ENCODE measurements at places on chromosomes 11 and 22.

GRCh38 chr11:14081581-14082231, 119.2 kb downstream of the SPON1 start:
- no peak for DNase-seq

- no peak for DNase-seq
Observed at GRCh38 chr11:125892071-125892470, 4.6 kb downstream of the HYLS1 start.

- no peak for DNase-seq
Observed at GRCh38 chr11:101706541-101706940, 122.7 kb upstream of the TRPC6 start.

DNA sequence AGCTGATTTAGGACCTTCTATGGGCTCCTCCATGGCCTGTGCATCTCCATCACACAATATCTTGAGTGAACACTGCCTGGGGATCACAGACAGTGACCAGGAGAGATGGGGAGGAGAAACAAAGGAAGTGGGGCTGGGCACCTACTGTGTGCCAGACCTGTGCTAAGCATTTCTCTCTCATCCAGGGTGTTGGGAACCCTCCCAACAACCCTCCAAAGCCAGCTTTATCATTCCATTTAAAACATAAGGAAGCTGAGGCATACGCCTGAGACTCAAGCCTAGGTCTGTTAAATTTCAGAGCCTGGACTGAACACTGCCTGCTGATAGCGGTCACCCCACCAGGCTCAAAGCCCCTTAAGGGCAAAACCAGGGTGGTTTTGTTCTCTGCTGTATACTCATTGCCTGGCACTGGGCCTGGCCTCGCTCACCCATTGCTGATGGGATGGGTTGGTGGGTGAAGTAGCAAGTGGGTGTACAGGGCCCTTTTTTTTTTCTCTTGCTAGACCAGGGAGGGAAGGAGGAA, 130.1 kb downstream of the MN1 start:
- DNase-seq: no peak

DNA sequence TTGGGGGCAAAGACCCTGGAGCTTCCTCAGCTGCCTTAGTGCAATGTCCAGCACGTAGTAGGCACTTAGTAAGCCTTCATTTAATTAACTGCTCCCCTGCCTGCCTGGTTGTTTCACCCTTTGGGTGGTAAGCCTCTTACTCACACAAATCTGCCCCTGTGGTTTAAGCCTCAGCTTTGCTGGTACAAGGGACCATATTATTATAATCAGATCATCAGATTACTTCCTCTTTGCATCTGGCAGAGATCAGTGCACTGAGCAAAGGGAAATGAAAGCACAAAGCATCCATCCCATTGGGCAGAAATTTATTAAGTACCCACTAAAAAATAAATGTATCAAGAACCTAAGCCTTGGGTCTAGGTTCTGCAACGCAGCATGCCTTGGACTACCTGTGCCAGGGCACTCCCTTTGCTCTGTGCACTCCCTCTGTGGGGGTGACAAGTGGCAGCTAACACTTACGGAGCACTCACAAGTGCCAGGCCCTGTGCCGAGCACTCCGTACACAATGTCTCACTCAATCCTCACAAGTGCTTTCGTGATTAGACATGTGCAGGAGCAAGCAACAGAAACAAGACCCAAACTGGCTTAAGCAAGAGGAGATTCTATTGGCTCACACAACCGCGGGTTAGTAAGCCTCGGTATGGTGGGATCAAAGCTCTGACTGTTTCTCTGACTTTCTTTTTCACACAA, 34.9 kb upstream of the DAGLA start:
- DNase-seq: no peak

- no peak for DNase-seq
Observed at GRCh38 chr11:80163011-80163410, 722.2 kb upstream of the TENM4 start.

GRCh38 chr11:1449490-1450243, 36.9 kb downstream of the MOB2 start:
- DNase-seq: no peak

GRCh38 chr11:68425866-68426380, 34.6 kb upstream of the PPP6R3 start:
- no peak for DNase-seq

GRCh38 chr22:38316364-38317121, 690 bp downstream of the CSNK1E start:
- DNase-seq: peak; percentile 34

DNA sequence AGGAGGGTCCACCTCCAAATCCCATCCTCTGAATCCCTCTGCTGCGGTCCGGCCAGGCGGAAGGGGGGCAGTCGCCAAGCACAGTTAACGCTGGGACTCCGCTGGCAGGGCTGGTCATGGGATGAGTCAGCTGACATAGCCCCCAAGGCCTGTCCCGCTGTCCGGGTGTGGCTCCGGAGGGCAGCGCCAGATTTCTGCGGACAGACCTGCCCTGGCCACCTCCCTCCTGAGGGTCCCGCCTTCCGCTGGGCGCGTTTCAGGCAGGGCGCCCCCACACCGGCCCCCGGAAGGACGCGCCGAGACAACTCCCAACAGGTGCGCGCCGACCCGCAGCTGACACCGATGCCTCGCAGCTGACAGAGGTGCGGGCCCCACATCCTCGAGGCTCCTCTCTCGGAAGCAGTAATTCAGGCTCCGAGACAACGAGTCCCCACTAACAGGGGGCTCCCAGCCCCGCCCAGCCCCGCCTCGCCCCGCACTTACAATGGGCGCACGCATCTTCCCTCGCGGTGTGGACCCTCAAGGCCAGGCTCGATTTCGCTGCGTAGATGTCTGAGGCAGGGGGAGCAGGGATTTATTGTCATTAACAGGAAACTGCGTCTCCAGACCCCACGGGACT, 607 bp downstream of the PLAAT3 start:
- DNase-seq: no peak

DNA sequence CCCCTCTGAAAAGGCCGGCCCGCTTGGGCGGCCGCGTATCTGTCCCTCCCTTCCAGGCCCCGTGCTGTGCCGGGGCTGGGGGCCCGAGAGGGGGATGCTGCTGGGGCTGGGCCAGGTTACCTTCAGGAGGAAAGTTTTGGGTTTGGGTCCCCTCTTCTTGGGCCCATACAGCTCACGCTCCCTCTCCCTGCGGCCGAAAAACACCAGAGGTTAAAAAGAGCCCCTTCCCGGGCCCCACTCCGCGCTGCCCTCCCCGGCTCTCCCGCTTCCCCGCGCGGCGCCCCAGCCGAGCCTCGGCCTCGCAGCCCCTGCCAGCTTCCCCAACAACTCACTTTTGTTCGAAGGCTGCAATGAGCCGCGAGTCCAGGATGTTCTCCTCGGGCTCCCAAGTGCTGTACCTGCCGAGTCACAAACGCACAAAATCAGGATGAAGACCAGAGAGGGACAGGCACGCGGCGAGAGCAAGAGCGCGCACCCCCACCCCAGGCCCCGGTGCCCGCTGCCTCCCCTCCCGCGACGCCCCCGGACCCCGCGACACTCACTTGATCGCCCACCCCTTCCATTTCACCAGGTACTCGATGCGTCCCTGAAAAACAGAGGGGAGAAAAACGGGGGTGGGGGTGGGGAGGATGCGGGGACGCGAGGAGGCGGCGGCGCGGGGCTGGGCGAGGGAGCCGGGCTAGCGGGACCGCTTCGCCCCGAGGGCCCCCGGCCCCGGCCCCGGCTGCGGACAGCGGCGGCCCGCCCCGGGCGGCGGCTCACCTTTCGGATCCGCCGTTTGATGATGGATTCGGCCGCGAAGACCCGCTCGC, 450 bp downstream of the CBX6 start:
- DNase-seq: no peak

DNA sequence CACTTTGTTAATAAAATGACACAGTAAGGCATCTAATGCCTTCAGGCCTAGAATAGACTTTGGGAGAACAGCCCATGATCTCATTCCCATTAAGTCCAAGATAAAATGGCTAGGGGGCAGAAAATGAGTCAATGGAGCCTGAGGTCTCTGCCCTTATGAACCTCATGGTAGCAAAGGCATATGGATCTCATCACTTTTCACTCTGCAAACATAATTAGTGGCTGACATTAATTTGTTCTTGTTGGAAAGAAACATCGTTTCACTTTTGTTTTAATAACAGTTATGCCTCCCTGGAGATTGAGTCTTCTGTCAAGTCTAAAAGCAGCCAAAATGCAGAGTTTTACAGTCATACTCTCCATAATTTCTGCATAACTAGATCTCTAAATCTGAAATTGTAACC, 111.8 kb upstream of the API5 start:
- no peak for DNase-seq

- no peak for DNase-seq
Observed at GRCh38 chr11:134579724-134580609, 167.9 kb upstream of the B3GAT1 start.

DNA sequence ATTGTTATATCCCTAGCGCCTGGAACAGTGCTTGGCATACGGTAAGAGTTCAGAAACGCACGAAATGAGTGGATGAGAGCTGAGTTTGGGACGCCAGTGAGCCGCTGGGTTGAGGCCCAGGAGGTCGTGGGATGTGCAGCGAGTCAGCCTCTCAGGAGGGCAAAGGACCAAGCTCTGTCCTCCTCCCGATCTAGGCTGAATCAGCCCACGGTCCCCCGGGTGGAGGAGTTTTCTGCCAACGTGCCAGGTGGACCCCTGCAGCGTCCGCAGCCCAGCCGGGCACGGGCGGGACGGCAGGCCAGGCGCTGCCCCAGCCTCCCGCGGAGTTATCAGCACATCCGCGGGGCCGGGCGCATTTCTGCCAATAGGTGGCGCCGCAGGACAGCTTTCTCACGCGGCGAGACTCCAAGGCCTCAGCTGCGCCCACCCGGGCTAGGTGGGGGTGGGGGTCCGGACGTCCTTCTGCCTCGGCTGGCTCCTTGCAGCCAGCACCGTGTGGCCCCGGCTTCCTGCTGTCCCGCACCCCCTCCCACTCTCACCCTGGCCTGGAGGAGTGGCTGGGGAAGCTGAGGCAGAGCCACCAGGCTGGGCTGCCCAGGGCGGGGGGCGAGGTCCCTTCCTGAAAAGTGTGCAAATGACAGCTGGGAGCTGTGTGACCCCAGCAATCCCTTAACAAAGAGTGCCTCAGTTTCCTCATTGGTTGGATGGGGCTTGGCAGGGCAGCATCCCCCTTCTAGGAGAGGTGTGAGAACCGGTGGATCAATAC, 2.2 kb upstream of the RPS19BP1 start:
- DNase-seq: peak; percentile 58

GRCh38 chr11:61059260-61059752, 43.0 kb upstream of the CD5 start:
- DNase-seq: no peak

- no peak for DNase-seq
Observed at GRCh38 chr11:132139181-132139580, 768.8 kb downstream of the NTM start.

GRCh38 chr11:118763041-118763440, 27.9 kb downstream of the DDX6 start:
- no peak for DNase-seq

DNA sequence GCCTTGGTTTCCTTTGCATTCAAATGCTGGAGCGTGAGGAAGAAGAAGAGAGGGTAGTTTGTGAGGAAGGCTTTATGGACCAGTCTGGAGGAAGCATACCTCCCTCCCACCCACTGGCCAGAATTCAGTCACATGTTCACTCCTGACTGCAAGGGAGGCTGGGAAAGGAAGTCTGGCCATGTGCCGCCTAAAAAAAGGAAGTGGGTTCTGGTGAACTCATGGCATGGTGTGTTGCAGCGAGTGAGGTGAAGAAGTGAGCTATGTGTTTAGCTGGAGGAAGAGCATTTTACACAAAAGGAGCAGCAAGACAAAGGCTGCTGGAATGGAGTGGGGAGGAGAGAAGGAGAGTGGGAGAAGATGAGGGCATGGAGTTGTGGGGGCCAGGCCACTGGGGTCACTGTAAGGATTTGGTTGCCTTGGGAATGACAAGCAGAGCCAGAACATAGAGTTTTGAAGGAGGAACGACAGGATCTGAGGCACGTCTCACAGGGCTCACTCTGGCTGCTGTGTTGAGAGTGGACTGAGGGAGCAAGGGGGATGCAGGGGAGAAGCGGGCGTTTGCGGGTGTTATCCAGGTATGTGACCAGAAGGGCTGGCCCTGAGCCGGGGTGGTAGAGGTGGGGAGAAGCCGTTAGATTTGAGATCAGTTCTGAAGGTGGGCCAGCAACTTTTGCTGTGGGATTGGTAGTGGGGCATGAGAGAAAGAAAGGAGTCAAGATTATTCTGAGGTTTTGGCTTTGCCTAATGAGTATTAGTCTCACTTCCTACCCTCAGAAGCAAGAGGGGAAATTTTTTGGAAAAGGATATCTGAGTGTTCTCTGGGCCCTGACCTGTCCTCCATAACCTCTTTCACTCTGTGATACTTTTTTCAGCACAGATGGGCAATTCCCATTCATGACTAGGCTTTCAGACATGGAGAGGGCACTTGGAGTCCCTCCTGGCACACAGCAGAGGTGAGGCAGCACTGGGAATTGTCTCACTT, 26.4 kb downstream of the BMAL1 start:
- no peak for DNase-seq

DNA sequence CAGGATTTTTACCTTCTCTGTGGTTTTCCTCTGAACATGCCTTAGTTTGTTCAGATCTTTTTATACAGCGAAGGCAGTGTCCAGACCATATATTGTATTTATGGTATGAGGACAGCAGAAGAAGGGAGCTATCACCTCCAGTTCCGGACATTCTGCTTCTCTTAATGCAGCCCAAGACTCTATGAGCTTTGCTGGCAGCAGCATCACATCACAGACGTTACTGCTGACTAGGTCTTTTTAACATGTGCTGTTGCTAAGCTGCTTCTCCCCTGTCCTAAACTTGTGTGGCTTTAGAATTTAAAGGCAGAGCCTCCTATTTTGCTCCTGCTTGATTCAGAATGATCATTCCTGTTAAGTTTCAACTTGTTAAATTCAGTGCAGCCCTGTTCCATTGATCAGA, 13.4 kb downstream of the MICAL2 start:
- DNase-seq: no peak

DNA sequence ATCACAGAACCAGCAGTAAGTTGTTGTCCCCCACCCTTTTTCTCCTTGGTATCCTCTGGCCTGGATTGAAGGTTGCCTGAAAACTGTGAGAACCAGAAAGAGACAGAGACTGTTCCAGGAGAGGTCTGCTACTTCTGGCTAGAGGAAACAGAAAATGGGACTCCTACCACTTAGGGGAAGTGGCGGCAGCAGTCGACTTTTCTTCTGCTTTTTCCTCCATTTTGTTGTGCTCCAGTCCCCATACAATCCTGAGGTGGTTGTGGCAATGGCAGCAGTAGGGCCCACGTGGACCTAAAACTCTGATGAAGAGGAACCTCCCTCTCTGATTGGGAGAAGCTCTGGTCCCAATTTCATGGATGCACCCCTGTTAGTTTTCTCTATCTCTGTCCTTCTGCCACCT, 76.0 kb upstream of the SORL1 start:
- no peak for DNase-seq

- no peak for DNase-seq
Observed at GRCh38 chr11:73317373-73317772, 9.3 kb downstream of the ARHGEF17 start.
